ENCODE measurements at places on chromosomes 16 and 17. TPM values are rescaled to one million over a fixed set of nuclear protein-coding genes. Genes with fewer than 3 reads are reported as not detected.

Gene CCDC154
- 2.2 TPM for total RNA-seq

Gene CCDC78
- total RNA-seq = 3.9 TPM

Gene CDRT4
- total RNA-seq = 5.4 TPM

DNA sequence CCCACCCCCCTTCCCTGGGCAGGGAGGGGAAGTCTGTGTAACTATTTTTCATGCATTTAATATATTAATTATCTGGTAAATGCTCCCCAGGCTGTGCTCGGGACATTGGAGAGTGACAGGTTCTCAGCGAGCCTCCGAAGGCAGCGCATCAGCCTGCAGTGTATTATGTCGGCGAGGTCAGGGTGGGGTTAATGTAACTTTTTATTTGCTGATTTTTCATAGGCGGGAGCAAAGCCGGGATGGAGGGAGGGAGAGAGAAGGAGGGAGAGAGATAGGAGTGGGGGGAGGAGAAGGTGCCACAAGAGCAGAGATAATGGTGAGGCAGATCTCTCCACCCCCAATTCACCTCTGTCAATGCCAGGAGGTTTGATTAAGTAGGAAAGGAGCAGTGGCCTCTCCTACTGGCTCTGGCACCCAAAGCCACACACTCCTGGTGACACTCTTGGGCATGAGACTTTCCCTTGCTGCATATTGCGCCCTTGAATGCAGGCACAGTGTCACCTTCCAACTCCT, 104.0 kb downstream of the MRM1 start:
- no peaks in the 10 kb centered on the region for H3K36me3 ChIP-seq
- no peak overlapping the region for H3K27ac ChIP-seq
- H3K27me3 ChIP-seq = peaks cover 69% of the 10 kb centered on the region
- H3K4me1 ChIP-seq = no peaks in the 10 kb centered on the region
- DNase-seq = no peak

GRCh38 chr17:45775576-45776011, 8.5 kb upstream of the CRHR1 start:
- H3K4me1 ChIP-seq = peaks cover 7% of the 10 kb centered on the region
- no peak overlapping the region for H3K4me3 ChIP-seq
- no peaks in the 10 kb centered on the region for H3K36me3 ChIP-seq
- H3K27ac ChIP-seq = no peak overlapping the region
- DNase-seq = no peak

Gene MYH2
- not detected for total RNA-seq

Gene COIL
- total RNA-seq = 23.3 TPM

Gene PLEKHH3
- 29.1 TPM for total RNA-seq

Gene CFAP97D1
- total RNA-seq = not detected

- no peak for DNase-seq
- no peaks in the 10 kb centered on the region for H3K36me3 ChIP-seq
- H3K27ac ChIP-seq = no peak overlapping the region
- no peak overlapping the region for H3K4me3 ChIP-seq
Measured at GRCh38 chr17:41009936-41010335, 1.0 kb upstream of the KRTAP3-1 start.

GRCh38 chr16:30414159-30414558, 6.8 kb downstream of the ZNF771 start:
- peaks cover 11% of the 10 kb centered on the region for H3K36me3 ChIP-seq
- no peak for DNase-seq
- H3K4me1 ChIP-seq = peaks cover 23% of the 10 kb centered on the region
- no peaks in the 10 kb centered on the region for H3K27me3 ChIP-seq
- no peak overlapping the region for H3K27ac ChIP-seq
- no peak overlapping the region for H3K4me3 ChIP-seq

DNA sequence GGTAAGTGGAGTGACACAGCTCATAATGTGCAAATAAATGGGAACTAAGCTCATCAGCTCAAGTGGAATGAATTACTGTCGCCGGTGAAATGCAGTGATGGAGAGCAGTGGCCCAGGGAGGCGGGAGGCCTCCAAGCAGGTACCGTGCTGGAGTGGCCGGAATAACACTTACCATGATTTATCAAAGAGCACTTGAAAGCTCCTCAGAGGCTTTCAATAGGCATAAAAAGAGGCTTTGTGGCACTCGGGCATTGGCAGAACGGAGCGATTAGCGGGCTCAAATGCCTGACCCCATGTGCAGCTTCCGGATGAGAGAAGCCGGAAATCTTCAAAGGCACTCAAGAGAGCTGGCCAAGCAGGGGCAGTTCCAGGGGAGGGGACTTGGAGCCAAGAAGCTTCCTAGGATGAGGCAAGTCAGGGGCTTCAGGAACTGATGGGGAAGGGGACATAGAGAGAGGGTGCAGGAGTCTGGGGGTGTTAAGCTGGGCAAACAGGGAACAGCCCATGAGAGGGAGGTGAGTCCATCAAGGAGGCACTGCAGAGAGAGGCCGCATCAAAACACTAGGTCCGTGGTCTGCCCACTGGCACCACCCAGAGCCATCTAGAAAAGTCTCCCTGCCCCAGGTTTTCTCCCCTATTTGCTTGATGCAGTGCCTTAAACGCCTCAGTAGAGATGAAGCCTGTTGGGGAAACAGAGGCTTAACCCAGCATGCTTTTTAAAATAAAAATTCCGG, 144.0 kb upstream of the IRX6 start:
- no peak overlapping the region for H3K27ac ChIP-seq
- DNase-seq = no peak
- H3K36me3 ChIP-seq = peaks cover 4% of the 10 kb centered on the region
- H3K27me3 ChIP-seq = peaks cover 32% of the 10 kb centered on the region
- no peak overlapping the region for H3K4me3 ChIP-seq

Gene PRSS36
- total RNA-seq = 1.8 TPM

DNA sequence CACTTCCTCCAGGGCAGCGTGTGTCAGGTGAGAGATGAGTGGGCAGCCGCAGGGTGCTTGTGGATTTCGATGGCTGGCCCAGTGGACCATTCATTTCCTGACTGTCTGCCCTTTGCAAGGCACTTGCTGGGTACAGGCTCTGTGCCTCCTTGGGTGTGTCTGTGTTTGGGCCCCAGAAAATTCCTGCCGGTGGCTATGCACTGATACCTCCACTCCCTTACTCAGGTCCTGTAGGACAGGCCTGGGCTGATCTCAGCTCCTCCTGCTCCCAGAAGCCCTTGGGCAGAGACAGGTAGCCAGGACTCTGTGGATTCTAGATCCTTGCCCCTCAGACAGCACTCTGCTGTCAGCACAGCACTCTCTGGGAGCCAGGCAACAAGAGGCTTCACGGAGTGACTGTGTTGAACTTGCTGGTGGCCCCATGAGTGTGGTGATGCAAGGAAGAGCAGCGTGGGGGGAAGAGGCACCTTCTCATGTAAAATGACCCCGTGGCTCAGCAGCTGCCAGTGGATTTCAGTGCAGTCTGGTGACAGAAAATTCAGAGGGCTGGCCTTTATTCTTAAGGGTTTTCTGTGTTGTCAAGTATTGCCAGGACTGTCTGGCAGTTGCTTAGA, 29.0 kb downstream of the PGS1 start:
- peak overlapping the region; percentile 36 for H3K27ac ChIP-seq
- no peaks in the 10 kb centered on the region for H3K27me3 ChIP-seq
- DNase-seq = no peak
- peaks cover 4% of the 10 kb centered on the region for H3K36me3 ChIP-seq

DNA sequence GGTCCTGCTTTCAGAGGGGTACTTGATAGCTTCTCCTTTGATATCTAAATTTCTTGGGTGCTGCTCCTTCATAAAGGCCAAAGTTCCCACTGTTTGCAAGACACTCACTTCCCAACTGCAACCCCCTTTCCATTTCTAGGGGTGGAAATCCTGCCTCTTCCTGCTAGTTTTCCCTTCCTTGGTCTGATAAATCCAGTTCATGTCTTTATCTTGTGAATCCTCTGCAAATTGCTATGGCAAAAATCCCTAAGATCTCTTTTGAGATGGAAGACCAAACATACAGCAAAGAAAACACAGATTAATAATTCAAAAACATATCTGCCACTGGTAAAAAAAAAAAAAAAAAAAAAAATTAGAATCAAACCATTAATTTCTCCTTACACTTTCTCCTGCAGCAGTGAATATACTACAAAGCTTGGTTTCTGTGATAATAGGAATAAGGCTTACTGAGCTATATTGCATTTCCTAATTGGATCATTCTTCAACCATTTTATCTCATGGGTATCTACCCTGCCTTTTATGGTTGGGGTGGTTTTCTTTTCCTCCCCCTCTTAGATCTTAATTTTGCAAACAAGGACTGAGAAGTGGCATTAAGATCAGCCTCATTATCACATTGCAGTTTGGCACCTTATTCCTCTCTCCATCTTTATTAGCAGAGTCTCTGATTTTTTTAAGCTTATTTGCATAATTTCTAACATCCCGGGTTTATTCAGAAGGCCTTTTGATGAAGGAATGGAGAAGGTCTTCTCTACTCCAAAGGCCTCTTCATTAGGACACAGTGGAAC, 439.1 kb downstream of the XYLT1 start:
- no peaks in the 10 kb centered on the region for H3K27me3 ChIP-seq
- no peak overlapping the region for H3K4me3 ChIP-seq
- no peak overlapping the region for H3K27ac ChIP-seq
- DNase-seq = no peak

DNA sequence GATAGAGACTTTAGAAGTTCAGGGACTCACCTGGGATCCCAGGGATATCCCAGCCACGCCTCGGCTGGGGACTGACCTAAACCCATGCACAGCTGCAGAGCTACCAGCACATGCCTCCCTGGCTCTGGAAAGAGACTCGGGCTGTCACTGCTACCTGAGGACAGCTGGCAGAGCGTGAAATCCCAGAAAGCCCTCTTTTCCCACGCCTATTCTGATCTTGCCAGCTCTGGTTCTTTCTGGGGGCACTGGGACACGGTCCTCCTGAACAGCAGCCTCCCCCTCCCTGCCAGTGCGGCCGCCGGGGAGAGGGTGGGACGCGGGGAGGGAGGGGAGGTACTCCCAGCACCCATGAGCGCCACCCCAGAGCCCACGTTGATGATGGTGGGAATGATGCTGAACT, 10.8 kb downstream of the P2RX5 start:
- H3K36me3 ChIP-seq = no peaks in the 10 kb centered on the region
- H3K27me3 ChIP-seq = peaks cover 13% of the 10 kb centered on the region
- no peak overlapping the region for H3K27ac ChIP-seq
- no peaks in the 10 kb centered on the region for H3K4me1 ChIP-seq
- no peak for DNase-seq
- H3K4me3 ChIP-seq = no peak overlapping the region

DNA sequence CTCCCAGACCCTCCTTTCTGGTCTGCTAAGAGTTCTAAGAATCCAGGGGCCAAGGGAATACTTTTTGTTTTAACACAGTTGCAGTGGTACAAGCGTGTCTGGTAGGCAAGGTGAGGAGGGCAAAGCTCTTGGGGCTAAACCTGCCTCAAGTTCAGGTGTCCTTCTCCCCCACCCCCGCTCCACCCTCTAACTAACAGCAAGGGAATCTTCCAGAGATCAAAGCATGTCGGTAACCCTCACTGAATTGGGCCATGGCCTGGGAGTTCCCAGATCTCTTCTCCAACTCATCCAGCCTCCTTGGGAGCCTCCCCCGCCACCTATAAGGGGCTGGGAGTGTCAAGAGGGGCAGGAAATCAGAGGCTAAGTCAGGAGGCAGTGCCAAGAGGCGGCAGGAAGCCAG, 55.7 kb upstream of the TAC4 start:
- DNase-seq = no peak
- H3K4me3 ChIP-seq = peak overlapping the region; percentile 40
- no peaks in the 10 kb centered on the region for H3K36me3 ChIP-seq
- peaks cover 34% of the 10 kb centered on the region for H3K4me1 ChIP-seq

Gene BMERB1
- total RNA-seq = 26.4 TPM

- peaks cover 7% of the 10 kb centered on the region for H3K36me3 ChIP-seq
- no peak for DNase-seq
- H3K27me3 ChIP-seq = no peaks in the 10 kb centered on the region
- H3K4me1 ChIP-seq = peaks cover 35% of the 10 kb centered on the region
Measured at GRCh38 chr17:73065376-73065775, 27.1 kb downstream of the SLC39A11 start.

DNA sequence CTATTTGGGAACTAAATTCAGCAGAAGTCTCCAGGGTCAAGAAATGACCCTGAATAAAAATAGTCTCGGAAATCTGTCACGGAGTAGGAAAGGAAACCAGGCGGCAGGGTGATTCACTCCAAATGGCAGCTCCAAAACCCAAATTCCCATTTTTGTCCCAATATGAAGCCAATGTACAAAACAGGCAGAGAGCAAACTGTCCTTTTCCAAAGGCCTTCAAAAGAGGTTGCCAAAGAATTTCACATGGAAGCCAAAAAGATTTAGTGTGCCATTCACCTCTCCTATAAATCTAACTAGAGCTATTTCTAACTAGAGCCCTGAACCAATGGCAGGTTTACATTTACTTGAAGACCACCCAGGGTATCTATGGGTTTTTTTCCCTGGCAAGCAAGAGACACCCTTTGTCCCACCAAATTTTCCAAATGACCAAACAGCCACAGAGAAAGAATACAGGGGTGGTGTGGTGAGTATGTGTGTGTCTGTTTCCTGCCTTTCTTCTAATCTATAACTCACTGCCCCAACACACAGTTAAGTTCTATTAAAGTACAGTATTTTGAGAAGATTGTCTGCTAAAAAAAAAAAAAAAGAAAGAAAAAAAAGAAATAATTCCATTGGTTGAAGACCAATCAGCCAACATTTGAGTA, 6.8 kb downstream of the MYO1D start:
- H3K4me1 ChIP-seq = peaks cover 4% of the 10 kb centered on the region
- no peaks in the 10 kb centered on the region for H3K27me3 ChIP-seq
- H3K4me3 ChIP-seq = no peak overlapping the region
- H3K27ac ChIP-seq = no peak overlapping the region

- peak overlapping the region; percentile 19 for H3K27ac ChIP-seq
- DNase-seq = no peak
- peaks cover 35% of the 10 kb centered on the region for H3K4me1 ChIP-seq
Measured at GRCh38 chr16:69848637-69849545, 86.8 kb downstream of the WWP2 start.

Gene NOG
- total RNA-seq = 13.7 TPM

All from type B pancreatic cell (in vitro differentiated cells).